Tibial nerve (tissue), 4 donors: ENCODE measurements at places on chromosomes 4 and X. TPM values are rescaled to one million over a fixed set of nuclear protein-coding genes. Genes with fewer than 3 reads are reported as not detected.

DNA sequence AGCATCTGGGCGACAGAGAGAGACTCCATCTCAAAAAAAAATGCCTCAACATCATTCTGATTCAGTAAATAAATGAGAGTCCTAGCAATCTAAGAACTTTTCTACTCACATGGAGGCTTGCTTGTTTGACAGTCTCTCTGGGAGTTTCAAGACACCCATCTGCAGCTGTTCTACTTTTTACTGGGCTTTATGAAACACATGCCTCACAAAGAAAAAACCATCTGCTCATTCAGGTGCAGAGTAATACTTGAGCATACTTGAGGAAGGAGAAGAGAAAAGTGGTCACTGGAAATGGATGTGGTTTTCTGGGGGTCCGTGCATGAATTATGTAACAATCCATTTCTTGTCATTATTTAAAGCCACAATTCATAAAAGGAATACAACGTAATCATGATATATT is 87.1 kb upstream of the DDX53 start:
- H3K36me3 ChIP-seq, result no peaks in the 10 kb centered on the region
- H3K27me3 ChIP-seq, result peaks cover 4% of the 10 kb centered on the region
- H3K4me1 ChIP-seq, result no peaks in the 10 kb centered on the region
- no peak overlapping the region for H3K27ac ChIP-seq

GRCh38 chr4:136395212-136395722 is 1137.0 kb downstream of the PCDH18 start:
- no peak for DNase-seq
- no peaks in the 10 kb centered on the region for H3K4me1 ChIP-seq
- no peaks in the 10 kb centered on the region for H3K36me3 ChIP-seq
- no peak overlapping the region for H3K4me3 ChIP-seq
- H3K27ac ChIP-seq, result no peak overlapping the region

DNA sequence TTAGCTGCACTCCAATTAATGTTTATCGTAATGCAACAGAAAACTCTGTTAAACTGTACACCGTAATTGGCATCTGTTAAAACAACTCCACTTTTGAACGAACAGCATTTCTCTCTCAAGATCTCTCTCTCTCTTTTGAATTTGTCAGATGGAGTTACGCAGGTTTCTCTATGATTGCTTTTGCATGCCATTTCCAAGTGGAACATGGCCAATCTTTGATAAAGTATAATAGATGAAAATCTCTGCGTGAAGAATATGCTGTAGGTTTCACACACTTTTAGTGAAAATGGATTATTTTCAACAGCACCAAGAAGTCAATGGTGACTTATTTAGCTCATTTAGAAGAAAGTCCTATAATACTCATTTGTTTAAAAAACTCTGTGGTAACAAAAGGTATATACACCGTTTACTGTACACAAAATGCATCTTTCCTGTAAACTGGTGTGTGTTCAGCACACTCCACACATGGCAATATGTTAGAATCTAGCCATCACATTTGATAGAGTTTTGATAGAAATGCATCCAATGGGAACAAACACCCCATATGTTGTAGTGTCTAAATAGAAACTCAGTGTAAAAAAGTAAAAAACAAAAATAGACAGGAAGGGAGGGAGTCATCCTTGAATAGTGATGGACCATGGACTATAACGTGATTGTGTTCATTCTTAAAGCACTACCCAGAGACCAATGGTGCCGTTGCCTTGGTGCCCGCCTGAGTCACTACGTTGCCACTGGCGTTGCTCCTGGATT is 5.8 kb upstream of the FGFBP2 start:
- H3K27me3 ChIP-seq, result no peaks in the 10 kb centered on the region
- no peak overlapping the region for H3K27ac ChIP-seq
- no peak overlapping the region for H3K4me3 ChIP-seq

DNA sequence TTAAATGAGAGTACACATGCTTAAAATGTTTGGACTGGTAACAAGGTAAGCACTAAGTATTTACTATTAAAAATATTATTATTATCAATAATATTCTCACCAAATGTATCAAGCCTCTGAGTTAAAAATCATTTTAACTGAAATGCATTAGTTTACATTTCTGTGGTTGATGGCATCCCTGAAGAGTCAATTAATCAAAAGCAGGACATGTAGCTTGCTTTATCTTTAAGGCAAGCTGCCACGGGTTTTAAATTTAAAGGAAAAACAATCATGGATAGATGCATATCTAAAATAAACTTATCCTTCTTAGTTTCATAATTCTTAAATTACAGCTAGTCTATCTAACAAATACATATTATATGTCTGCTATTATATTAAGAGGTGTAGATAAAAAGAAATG is 584.8 kb upstream of the INTU start:
- H3K4me3 ChIP-seq, result no peak overlapping the region
- no peak overlapping the region for H3K27ac ChIP-seq
- no peaks in the 10 kb centered on the region for H3K4me1 ChIP-seq
- no peaks in the 10 kb centered on the region for H3K27me3 ChIP-seq

DNA sequence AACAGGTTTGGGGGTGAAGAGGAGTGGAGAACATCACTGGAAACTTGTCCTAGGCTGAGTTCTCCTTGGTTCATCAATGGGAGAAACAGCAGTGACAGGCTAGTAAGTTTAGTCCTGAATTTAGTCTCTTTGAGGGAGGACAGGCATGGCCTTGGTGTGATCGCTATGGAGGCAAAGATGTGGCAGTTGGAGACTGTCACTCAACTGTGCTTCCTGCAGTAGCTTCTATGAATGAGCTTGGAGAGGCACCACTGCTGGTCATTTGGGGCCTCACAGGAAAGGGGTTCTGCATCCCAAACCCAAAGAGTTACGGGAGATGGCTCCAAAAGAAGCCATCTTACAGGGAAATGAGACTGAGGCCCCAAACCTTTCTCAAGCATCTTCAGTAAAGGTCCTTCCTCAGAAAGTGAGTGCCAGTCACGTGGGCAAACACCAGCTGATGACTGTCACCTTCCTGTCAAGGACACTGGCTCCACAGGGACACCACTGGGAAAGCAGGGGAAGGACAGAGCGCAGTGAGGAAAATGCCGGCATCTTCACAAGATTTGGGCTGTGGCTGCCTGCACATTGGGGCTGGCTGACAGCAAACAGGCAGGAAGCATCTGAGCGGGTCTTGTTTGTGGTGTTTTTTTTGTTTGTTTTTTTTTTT is 7.2 kb downstream of the MRFAP1 start:
- H3K27me3 ChIP-seq, result no peaks in the 10 kb centered on the region
- DNase-seq, result no peak
- H3K4me1 ChIP-seq, result peaks cover 15% of the 10 kb centered on the region
- no peak overlapping the region for H3K27ac ChIP-seq
- H3K4me3 ChIP-seq, result no peak overlapping the region
- H3K36me3 ChIP-seq, result peaks cover 13% of the 10 kb centered on the region

SLC7A11 gene
- total RNA-seq, result 0.22 TPM
